PC-3 (cell line): ENCODE measurements at places on chromosomes 11 and 22. TPM values are rescaled to one million over a fixed set of nuclear protein-coding genes. Genes with fewer than 3 reads are reported as not detected.
A peak's percentile ranks its signal among the peaks of the same experiment; 100 is the strongest.

Gene ACTN3
- total RNA-seq = not detected in 2 replicates

- DNase-seq = no peak
Observed at GRCh38 chr11:55497068-55497467, 57.2 kb upstream of the OR4C15 start.

DNA sequence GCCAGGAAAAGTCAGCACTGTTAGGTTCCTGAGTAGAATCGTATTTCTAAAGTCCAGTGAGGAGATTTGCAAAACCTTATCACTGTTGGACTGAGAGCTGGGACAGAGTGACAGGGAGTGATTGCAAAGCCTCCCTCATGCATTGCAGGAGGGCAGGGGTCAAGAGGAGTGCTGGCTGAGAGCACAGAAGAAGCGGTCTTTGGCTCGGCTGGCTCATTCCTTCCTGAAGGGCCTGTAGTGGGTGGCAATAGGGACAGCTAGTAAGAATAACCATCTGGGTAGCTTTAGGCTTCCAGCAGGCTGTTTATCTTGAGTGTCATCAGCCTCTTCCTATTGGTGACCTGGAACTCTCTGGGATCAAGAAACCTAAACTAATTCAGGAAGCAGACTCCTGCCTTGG lies 53.4 kb downstream of the CD44 start:
- no peak for DNase-seq

GRCh38 chr11:92168936-92169335 lies 55.7 kb upstream of the FAT3 start:
- no peak for DNase-seq

GRCh38 chr22:45754822-45755221 lies 83.2 kb downstream of the ATXN10 start:
- no peak for DNase-seq

DNA sequence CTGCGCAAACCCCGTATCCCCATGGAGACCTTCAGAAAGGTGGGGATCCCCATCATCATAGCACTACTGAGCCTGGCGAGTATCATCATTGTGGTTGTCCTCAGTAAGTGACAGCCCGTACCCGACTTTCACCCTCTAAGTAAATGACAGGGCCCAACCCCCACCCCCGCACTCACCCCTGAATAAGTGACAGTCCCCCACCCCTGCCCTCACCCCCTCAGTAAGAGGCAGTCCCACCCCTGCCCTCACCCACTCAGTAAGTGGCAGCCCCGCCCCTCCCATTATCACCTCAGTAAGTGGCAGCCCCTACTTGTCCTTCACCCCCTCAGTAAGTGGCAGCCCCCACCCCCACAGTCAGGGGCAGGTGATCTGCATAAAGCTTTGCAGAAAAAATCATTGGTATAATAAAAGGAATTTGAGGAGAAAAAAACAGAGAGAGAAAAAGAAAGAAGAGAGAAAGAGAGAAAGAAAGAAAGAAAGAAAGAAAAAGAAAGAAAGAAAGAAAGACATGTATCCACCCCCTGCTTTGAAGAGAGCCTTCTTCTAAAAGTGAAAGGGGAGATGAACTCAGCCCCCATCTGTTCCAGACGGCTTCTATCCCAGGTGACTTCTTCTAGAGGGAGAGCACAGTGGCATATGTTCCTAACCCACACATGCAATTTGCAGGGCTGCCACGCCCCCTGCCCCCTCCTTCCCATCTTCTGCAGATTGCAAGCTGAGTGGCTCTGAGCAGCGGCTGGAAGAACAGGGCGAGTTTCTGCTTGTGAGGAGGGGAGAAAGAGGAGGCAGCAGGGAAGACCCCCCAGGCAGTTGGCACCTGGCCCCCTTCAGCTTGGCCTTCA lies 12.5 kb upstream of the SMIM35 start:
- no peak for DNase-seq

- peak; percentile 96 for DNase-seq
Observed at GRCh38 chr11:12693479-12694182, 19.4 kb downstream of the TEAD1 start.

DNA sequence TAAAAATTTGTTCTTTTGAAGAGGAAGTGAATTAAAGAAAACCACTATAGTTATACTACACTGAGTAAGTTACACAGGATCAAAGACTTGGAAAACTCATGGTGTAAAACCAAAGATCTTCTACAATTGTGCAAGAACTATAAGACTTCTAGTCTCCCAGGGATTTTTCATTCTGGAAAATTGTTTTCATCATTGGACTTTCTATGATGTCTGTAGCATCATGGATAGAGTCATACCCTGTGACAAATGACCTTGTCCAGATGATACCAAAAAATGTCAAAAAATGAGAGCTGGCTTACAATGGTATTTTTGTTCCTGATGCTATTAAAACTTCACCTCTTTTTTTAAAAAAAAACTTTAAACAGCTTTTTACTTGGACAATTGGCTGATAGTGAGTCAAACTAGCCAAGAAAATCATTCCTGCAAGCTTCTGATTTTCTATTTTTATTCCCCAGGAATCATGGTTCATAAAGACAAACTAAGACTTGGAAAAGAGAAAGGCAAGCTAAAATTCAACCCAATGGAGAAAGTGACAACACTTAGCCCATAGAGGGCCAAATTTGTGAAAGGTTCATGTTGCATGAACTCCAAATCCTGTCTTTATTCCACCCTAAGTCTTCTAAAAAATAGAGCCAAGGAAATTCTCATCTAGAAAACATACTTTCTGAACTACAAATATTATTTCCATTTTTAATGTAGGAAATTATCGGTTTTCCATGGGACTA lies 30.7 kb downstream of the ME3 start:
- no peak for DNase-seq

Gene GDPD4
- total RNA-seq = not detected in 2 replicates
